CD4-positive, alpha-beta T cell treated with Interleukin-4 for 1 hour (primary cell): ENCODE measurements at places on chromosomes 16 and 17.

- no peak for DNase-seq
These were observed 28.5 kb downstream of the TMEM132E start for GRCh38 chr17:34607917-34608316.

DNA sequence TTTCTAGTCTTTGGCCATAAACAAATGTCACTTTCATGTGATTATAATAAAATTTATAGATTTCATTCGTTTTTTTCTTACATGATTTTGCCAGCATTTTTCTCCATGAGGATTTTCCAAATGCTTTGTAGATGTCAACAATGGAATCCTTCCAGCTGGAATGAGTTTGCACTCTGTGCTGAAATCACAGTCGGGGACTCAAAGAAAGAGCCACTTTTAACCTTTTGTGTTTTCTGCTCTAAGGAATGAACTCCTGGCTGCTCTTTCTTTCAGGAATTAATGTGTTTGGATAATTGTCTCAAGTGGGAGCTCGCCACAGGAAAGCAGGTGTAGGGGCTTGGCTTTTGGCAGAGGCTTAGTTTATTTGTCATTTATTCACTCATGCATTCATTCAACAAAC, 372.3 kb upstream of the SALL1 start:
- DNase-seq, result no peak

GRCh38 chr17:79777120-79777893, 641 bp upstream of the CBX2 start:
- DNase-seq, result no peak

- DNase-seq, result no peak
These were observed 53.3 kb upstream of the DLX4 start for GRCh38 chr17:49915670-49916069.

- no peak for DNase-seq
These were observed 7.8 kb upstream of the PSMC3IP start for GRCh38 chr17:42585353-42585752.

DNA sequence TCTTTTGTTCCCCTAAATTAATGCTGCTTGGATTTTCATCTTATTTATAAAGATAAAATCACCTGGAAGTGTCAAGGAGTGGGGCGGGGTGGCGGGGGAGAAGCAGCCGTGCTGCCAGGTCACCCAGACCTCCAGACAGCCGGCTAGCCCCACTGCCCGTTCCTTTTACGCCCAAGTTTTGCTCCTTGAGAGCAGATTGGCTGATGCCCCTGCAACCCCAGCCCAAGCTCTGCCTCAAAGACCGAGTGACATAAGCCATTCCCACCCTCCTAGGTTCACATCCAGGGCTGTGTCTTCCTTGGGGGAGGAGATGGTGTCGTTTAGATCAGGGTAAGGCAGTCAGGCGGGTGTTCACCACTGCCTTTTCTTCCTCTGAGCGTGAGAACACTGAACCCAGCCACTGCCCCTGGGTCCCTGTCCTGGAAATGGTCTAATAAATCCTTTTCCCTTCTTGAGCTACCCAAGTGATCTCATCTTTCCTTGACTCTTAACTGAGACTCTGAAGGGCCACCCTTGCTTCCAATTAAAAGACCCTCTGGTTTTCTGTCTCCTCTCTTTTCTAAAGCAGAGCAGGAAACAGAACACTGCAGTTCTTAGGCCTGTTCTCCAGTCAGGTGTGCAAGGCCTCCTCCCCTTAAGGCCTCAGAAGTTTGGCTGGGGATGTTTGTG, 5.7 kb downstream of the PDF start:
- no peak for DNase-seq

DNA sequence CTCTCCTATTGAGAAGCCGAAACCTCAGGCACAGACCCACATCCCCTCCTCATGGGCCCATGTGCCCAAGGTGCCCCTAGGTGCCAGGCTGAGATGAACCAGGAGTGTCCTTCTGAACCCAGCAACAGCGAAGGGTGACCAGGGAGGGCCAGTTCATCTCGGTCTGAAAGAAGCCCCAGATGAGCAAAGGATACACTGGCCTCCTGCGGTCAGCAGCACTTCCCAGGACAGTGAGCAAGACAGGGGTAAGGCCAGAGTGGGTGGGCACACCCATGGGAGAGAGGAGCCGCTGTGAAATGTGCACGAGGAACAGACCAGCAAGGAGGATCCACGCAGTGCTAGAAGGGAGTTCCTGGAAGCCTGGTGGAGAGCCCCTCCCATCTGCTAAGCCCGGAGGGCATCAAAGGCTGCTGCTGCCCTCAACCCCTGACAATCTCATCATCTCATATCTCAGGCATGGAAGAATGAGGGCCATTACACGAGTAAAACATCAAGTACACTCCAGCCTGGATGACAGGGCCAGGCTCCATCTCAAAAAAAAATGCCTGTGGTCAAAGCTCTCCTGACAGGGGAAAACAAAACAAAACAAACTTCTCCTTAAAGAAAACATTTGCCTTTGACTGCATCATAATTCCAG, 3.3 kb upstream of the HBZ start:
- no peak for DNase-seq
